ENCODE measurements at places on chromosomes 3 and 15.
A peak's percentile ranks its signal among the peaks of the same experiment; 100 is the strongest.

GRCh38 chr3:144770915-144771351 is 799.3 kb downstream of the DIPK2A start:
- DNase-seq, result no peak

DNA sequence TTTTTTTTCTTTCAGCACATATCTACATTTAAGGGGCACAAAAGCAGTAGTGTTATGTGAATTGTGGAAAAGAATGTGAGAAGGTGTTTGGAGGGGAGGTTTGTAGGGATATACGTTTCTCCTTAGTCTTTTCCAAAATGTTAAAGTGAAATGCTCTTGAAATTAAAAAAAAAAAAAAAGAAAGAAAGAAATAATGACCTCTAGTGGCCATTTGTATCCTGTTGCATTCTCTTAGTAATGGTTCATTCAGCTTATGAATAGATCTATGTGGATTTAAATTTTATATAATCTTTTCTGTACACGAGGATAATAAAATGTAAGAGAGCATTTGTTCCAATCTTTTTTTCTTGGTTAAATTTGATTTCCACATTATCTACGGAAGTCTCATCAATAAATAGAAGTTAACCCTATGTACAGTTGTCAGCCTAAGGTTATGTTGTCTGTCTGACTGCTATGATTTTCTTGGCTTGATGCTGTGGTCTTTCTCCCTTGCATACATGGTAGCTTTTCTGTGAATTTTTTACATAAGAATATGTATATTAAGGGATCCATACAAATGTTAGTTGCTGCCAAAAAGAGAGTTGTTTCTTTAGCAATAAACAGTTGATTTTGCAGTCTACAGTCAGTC is 1.7 kb downstream of the P2RY13 start:
- DNase-seq, result no peak

DNA sequence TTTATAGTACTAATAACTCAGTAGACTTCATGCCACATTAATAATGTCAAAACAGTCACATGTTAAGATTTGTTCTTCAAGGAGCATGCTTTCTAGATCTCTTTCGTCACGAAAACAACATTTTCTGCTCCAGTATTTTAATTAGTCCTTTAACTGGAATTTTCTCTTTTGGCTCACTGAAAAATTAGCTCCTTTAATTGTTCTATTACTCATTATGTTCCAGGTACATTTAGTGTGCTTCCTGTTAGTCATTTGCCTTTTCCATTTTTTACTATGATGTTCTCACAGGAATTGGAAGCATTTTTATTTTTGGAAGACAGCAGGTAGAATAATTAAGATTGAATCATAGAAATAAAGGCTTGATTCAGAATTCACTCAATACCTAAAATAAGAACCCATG is 111.2 kb downstream of the SLC9A9 start:
- DNase-seq, result no peak

DNA sequence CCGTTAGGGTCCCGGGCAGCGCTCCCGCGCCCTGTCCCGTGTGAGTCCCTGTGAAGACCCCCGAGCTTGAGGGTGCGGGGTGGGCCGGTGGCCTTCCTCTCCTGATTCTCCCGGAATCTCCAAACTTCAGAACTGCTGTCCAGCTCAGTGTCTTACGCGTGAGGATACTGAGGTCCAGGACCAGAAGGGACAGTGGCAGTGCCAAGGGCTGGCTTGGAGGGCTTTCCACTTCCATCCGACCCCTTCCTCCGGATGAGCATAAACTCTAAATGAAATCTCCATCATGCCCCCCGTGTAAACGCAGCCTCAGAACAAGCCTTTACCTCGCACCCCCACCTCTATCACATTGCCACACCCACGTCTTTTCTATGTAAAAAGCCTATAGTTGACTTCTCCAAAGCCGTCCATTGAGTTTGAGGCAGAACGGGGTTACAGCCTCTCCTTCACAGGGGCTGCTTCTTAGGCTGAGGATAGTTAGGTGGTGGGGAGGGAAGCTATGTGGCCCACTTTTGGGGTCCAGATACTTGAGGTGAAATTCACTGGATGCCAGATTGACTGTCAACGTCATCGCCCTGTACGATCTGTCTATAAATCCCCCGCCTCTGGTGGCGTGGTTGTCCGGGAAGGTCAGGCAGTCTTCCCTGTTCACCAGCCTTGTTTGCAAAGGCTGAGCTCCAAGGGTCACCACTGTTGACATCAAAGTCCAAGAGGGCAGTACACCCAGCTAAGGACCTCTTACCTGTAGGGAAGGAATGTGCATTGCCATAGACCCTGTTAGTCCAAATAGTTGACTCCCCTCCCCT is 1.1 kb downstream of the EDEM1 start:
- no peak for DNase-seq

DNA sequence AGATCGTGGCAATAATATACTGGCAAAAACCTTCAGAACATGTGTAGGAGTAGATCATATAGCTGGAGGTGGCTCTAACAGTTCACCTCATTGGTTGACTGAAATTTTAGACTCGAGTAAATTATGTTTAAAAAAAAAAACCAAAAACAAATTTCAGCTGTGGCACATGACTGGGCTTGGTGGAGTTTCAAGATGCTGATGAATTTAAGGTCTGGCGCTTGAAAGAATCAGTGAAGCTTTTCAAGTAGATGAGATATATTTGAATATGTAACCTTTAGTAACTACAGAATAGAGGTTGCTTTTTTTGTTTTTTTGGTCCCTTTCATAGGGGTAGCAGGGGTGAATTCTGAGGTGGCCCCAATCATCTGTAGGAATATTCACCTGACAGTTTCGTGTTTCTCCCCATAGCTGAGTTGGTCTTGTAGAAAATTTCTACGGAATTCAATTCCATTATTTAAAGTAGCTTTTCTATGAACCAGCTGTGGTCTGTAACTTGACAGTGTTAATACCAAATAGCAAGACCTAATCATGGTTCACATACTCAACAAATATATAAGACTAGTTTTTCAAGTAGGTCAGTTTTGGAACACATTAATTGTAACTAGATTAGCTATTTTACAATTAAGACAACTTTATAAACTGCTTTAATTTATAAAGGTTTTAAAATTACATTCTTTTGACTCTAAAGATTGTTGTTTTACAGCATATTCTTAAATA is 65.6 kb downstream of the MAP4 start:
- no peak for DNase-seq

DNA sequence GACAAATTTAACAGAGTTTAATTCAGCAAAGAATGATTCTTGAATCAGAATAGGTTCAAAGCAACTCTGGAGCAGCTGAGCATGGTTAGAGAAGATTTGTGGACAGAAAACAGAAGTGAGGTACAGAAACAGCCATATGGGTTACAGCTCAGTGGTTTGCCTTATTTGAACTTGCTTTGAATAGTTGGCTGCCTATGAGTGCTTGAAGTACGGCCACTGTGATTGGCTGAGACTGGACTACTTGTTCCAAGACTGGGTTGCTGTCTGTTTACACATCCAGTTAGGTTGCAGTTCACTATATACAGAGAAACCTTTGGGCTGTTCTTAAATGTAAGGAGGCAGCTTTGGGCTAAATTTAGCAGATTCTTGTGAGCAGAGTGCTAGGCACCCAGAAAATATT is 79.4 kb upstream of the CADPS start:
- DNase-seq, result peak; percentile 16

- DNase-seq, result no peak
Measured at GRCh38 chr3:76991165-76991564, 48.7 kb upstream of the ROBO2 start.

- DNase-seq, result peak; percentile 35
Measured at GRCh38 chr3:196740481-196741248, 1.0 kb downstream of the PAK2 start.

DNA sequence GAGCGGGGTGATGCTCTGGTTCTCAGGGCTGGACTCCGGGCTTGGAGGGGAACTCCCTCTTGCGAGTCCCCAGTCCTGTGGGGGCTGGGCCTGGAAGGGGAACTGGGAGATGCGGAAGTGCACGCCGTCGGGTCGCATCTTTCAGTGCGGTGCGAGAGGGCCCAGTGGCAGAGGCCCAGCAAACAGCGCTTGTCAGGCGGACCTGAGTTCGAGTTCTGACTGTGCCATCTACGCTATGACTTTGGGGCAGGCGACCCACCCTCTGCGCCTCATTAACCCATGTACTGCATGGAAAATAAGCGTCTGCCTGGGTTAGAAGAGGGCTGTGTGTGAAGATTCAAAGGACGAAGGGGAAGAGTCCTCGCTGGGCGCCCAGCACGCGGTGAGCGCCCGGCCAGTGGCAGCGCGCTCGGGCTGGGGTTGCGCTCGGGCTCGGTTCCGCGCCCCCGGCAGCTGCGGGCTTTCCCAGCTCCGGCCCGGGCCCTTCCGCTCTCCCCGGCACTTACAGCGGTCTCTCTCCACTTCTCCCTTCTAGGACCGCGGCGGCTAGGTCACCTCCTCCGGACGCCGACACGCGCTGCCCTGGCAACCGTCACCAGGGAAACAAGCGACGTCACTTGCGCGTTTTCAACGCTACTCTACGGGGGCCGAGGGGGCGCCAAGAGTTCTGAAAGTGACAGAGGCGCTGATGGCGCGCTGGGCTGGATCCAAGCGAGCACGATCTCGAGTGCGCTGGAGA is at the start of gene CCDC13:
Gene CCDC13 (minus strand): TSS at position 584 of the 739 bp plus-strand sequence. CDS start 14,908 bp downstream, outside the sequence.
- peak; percentile 36 for DNase-seq

GRCh38 chr15:68382286-68383007 is 49.5 kb downstream of the ITGA11 start:
- DNase-seq, result no peak

- DNase-seq, result no peak
Measured at GRCh38 chr3:38136393-38136776, 542 bp downstream of the ACAA1 start.

DNA sequence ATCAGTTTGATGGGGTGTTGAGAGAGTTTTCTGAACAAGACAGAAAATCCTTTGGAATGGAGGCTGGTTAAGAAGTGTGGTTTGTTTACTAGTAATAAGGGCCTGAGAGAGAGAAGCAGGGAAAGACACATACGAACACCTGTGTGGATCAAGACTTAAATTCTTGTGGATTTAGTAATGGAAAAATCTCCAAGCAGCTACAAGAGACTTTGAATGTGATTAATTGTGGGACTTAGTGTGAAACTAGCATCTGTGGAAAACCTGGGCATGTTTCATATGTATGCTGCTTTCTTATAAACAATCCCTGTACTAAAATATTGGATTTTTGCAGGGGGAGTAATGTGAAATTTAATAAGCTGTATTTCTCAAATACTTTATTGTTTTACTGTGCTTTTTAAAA is 399.1 kb downstream of the SI start:
- DNase-seq, result no peak

- no peak for DNase-seq
Measured at GRCh38 chr3:177041021-177041729, 156.1 kb downstream of the TBL1XR1 start.

GRCh38 chr15:68583321-68583720 is 4.5 kb downstream of the CORO2B start:
- no peak for DNase-seq

DNA sequence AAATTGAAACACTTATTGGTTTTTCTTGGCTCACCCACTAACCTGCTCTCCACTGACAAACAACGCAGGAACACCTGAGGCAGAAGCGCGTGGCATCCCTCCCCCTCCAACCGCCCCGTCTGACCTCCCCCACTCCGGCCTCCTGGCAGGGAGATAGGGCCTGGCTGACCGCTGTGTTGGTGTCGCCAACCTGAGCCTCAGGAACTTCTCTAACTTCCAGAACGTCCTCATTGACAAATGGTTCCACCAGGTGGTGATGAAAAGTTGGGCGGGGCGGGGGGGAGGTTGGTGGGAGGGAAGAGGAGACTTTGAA is 22.8 kb downstream of the IL17RD start:
- no peak for DNase-seq

- no peak for DNase-seq
Measured at GRCh38 chr3:131007782-131008181, 18.8 kb downstream of the ASTE1 start.

DNA sequence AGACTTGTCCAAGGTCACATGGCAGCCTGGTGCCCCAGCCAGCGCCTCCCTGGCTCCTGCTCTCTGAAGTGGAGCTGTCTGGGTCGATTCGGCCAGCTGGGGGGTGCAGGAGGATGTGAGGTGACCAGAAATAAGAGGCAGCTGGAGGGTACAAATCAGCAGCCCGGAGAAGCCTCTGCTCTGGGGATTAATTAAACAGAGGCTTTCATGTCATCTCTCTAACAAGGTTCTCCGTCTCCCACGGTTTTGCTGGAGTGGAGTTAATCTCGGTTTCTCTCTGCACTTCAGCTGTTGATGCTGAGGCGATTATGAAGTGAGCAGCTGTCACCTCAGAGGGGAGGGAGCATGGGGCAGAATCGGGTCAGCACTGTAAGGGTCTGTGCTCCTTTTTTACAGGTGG is 236.8 kb downstream of the TLE3 start:
- no peak for DNase-seq

- no peak for DNase-seq
Measured at GRCh38 chr3:183249006-183249718, 3.9 kb upstream of the B3GNT5 start.

DNA sequence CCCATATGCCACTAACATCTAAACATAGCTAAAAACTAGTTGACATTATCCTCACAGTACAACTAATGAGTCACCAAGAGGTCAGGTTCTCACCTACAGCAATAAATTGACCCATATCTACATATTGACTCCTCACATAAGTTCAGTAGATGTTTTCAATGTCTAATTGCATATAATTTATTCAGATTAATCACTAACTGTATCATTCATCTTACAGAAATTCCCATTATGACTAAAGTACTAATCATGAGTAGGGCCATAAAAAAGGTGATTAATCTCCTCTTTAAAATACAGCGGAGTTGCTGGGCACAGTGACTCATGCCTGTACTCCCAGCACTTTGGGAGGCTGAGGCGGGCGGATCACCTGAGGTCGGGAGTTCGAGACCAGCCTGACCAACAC is 82.4 kb upstream of the ST3GAL6 start:
- no peak for DNase-seq

- no peak for DNase-seq
Measured at GRCh38 chr15:38899300-38899699, 334.7 kb upstream of the RASGRP1 start.

DNA sequence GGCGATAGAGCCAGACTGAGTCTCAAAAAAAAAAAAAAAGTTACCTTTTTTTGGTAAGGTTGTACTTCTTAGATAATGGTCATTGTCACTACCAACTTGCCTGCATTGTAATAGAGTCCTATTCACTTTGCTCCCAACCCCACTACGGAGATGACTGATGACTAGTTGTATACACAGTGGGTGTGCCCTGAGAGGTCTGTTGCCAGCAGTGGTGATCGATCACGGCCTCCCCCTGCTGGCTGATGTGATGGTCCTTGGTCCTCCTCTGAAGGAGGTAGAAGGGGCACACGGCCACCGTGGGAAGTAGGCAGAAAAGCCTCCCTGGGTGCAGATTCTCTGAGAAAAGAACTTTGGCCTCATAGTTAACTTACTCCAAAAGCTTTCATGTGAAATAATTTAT is 10.7 kb downstream of the GCNT3 start:
- peak; percentile 7 for DNase-seq
